ENCODE measurements at places on chromosomes 5 and 9.

- peak; percentile 69 for DNase-seq
These were observed at the start of gene ACO1 for GRCh38 chr9:32384364-32385151. TSS of gene ACO1 (plus strand) at chr9:32384643. CDS start at chr9:32405507, 20,864 bp downstream.

- no peak for DNase-seq
These were observed 138.8 kb downstream of the LIFR start for GRCh38 chr5:38417658-38418017.

DNA sequence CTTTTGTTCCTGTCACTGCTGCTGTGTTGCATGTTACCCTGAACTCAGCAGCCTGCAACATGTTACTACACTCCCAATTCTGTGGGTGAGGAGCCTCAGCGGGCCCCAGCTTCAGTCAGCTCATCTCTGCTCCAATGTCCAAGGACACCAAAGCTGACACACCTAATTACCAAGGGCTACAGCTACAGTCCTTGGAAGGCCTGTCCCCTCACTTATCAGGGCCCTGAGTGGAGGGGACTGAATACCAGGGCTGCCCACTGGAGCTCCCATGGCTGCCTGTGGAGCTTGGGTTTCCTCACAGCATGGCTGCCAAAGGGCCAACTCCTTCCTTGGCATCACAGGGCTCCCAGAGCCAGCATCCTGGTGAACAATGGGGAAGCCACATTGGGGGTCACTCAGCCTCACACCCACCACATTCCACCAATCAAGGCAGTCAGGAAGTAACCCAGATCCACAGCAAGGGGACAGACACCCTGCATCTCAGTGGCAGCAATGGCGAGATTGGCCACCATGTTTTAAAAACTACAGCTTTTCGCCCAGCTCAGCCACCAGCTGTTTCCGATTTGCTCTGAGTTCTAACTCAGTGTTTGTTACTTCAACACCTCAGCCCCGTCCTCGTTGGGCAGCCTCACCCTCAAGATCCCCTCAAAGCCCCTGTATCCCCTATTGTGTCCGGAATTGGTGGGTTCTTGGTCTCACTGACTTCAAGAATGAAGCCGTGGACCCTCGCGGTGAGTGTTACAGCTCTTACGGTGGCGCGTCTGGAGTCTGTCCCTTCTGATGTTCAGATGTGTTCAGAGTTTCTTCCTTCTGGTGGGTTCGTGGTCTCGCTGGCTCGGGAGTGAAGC is 18.9 kb downstream of the SEMA4D start:
- DNase-seq: peak; percentile 54

GRCh38 chr9:98572054-98572627 is 136.6 kb downstream of the GABBR2 start:
- DNase-seq: no peak

- DNase-seq: no peak
These were observed 57.3 kb upstream of the FNIP1 start for GRCh38 chr5:131854134-131854533.

- DNase-seq: no peak
These were observed 276.6 kb upstream of the VLDLR start for GRCh38 chr9:2345013-2345412.

DNA sequence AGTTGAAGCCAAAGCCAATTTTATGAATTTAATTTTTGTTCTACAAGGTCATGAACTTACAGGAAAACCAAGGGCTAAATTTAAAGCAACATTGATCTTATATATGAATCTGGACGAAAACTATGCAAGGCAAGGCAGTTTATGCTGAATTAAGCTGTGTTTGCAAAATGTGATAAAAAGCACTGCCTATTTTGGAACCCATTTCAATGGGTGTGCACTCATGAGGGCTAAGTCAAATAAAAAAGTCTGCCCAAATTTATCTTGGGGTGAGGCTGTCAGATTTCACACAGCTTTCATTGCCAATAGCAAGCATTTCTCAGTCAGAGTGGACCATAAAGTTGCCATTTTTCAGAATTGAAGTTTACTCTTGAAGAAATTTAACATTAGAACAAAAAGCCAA is 199.9 kb downstream of the LURAP1L start:
- no peak for DNase-seq

- no peak for DNase-seq
These were observed 72.3 kb downstream of the WNK2 start for GRCh38 chr9:93255994-93256877.

GRCh38 chr9:94079236-94079635 is 5.0 kb upstream of the PTPDC1 start:
- no peak for DNase-seq

GRCh38 chr5:123351240-123351639 is 72.0 kb downstream of the CEP120 start:
- DNase-seq: no peak

- no peak for DNase-seq
These were observed 187.1 kb downstream of the BNC2 start for GRCh38 chr9:16683326-16683725.

- no peak for DNase-seq
These were observed 1768.9 kb upstream of the CDH9 start for GRCh38 chr5:28807195-28807729.

DNA sequence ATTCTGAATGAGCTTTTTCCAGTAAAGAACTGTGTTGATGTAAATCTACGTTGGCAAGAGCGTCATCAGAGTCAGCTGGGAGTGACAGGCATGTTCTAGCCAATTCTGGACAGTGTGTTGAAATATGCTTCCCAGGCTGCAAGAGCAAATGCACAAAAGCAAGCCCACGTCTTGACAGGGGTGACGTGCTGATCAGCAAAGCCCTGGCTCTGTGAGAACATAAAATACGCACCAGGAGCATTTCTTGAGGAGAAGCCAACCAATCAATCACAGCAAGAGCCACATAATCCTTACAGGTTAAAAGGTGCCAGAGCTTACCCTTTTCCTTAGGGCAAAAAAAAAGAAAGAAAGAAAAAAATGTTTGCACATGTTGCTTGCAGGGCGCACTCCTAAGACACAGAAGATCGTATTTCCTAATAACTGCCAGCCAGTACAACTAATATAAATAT is 148.1 kb downstream of the PDE4D start:
- DNase-seq: no peak

DNA sequence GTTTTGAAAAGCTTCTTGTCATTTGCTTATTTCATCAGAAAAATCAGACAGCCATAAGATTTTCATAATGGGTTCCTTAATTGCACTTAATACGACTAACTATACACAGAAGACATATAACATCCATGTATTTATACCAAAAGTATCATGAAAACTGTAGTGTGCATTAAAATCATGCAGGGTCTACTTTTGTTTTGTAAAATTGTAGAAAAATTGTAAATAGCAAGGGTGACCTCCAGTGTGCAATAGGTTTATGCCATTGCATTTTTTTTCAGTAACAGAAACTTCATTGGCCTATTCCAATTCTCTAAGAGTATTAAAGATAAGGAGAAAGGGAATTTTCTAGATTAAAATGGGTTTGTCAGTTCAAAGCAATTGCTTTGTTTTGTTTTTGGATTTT is 307.6 kb downstream of the KIAA0825 start:
- no peak for DNase-seq

DNA sequence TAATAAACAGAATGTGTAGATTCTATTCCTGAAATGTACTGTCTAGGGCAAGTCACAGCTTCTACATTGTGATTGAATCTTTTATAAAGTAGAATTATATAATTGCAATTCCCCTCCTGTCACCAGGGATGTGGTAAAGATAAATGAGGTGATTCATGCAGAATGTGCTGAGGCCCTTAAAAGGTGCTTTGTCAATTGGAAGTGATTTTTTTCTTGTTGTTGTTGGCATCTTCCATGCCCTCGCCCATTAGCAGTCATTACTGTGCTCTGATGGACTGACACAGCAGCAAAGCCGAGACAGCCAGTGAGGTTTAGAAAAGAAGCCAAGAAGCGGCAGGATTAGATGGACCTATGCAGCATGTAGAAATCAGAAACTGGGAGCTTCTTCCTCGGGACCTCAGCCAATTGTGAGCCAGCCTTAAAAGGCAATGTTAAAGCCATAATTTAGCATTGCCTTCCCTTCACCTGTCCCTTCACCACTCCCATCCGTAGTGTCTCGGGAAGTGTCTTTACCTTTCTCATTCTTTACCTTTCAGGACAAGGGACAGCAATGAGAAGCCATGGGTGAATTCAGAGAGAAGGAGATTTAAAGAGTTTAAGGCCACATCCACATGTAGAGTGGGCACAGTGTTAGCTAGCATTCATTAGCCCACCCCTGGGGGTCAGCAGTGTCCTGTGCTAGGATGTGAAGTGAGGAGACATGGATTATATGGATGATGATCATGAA is 257.8 kb downstream of the PLK2 start:
- no peak for DNase-seq

Data from stimulated activated CD8-positive, alpha-beta memory T cell treated with anti-CD3 and anti-CD28 coated beads, Interleukin-7, amount 100 ng/mL, for 48 hours (primary cell).